ENCODE measurements at places on chromosomes 16 and 17.

DNA sequence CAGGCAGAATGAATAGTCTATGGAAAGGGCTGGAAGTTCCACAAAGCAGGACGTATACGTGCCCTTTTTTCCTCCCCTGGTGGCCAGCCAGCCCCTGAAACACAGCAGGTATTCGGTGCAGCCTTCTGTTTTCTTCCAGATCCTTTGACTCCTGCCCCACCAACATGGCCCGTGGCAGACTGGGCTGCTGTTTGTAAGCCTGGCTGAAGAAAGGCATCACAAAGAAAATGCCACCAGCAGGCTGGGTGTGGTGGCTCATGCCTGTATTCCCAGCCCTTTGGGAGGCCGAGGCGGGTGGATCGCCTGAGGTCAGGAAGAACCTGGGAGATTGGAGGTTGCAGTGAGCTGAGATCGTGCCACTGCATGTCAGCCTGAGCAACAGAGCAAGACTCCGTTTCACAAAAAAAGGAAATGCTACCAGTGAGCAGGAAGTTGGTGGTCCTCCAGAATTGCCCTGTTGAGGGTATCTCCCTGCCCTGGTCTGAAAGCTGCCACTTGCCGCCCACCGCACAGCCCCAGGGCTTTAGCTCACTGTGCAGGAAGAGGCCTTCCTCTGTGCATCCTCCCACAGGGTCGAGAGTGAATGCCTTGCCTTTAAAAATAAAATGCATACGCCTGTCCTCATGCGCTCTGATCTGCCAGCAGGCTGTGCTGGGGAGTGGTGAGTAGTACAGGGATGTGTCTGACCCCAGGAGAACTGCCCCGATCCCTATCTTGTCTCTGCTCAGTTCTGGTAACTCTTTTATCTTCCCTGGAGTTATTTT, 587.7 kb downstream of the MAF start:
- no peak for DNase-seq

DNA sequence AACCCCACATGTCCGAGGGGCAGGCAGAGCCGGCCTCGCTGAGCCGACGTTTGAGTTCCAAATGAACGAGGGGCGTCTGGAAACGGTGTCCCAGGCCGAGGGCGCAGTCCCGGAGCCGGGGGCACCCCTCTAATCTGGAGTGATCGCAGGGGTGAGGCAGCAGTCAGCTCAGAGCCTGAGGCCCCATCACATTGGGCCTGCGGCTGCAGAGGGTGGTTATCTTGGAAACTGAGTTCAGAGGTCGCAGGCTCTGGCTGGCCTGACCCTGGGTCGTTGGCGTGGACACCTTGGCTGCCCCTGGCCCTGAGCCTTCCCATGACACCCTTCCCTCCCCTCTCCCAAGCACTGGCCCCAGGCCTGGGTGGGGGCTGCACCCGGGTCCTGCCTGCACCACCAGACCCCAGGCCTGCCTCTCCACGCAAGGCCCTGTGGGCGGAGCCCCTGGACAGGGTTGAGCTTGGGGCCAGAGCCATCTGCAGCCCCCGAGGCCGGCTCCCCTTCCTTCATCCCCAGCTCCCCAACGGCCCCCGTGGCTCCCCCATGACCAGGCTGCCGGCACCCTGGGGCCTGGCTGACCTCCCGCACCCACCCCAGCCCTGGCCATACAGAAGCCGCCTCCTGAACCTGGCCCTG, 45.6 kb downstream of the ZFPM1 start:
- no peak for DNase-seq

- DNase-seq: no peak
Observed at GRCh38 chr17:77854759-77855745, 103.5 kb upstream of the TNRC6C start.

GRCh38 chr17:78588258-78589030, 11.2 kb upstream of the DNAH17 start:
- no peak for DNase-seq

- DNase-seq: no peak
Observed at GRCh38 chr16:4293822-4294457, 21.1 kb upstream of the TFAP4 start.

DNA sequence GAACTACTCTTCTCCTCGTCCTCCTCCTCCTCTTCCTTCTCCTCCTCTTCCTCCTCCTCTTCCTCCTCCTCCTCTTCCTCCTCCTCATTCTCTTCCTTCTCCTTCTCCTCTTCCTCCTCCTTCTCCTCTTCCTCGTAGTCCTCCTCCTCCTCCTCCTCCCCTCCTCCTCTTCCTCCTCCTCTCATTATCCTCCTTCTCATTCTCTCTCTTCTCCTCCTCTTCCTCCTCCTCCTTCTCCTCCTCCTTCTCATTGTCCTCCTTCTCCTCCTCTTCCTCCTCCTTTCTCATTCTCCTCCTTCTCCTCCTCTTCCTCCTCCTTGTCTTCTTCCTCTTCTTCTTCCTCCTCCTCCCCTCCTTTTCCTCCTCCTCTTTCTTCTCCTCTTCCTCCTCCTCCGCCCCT, 4.1 kb upstream of the PITPNM3 start:
- no peak for DNase-seq

DNA sequence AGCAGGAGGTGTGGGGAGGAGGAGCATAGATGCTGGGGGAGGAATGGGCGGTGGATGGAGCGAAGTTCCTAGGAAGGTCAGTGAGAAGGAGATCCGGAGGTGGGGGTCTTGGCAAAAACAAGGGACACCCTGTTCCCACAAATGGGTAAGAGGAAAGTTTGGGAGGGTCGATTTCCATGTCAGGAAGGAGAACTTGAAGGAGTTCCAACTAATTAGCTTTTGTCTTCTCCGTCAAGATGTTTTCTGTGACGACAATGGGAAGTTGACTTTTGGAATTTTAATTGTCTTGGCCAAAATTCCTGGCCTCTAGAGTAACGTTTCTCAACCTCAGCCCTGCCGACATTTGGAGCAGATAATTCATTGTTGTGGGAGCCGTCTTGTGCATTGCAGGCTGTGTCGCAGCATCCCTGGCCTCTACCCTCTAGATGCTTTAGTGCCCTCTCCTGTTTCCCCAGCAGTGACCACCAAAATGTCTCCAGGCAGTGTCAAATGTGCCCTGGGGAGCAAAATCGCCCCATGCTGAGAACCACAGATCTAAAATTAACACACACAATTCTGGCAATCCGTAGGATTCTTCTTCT, 97.1 kb downstream of the PITPNC1 start:
- DNase-seq: no peak

- no peak for DNase-seq
Observed at GRCh38 chr17:42101513-42102292, 3.4 kb upstream of the ZNF385C start.

Measured in stimulated activated CD8-positive, alpha-beta memory T cell treated with anti-CD3 and anti-CD28 coated beads, Interleukin-7, amount 100 ng/mL, for 1 hour (primary cell).